RPMI7951 (cell line): ENCODE measurements at places on chromosomes 12 and 14.
A peak's percentile ranks its signal among the peaks of the same experiment; 100 is the strongest.

DNA sequence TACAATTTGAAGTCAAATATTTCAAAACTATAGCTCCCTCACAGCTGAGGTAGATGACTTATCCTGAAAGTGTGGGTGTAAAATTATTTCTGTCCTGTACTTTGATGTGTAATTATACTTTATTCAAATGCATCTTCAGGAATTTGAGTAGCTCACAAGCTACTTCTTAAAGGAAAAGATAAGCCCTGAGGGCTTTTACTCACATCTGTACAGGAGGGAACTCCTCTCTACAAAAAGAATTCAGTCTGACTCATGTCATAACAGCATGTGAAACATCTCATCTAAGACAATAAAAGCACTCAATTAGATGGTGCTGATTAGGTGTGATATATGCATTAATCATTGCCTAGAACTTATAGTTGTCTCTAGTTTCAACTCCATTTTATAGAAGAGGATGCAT is 452.0 kb downstream of the PRKD1 start:
- peak; percentile 34 for DNase-seq

- peak; percentile 54 for DNase-seq
Measured at GRCh38 chr12:110179291-110179690, 55.1 kb downstream of the IFT81 start.

DNA sequence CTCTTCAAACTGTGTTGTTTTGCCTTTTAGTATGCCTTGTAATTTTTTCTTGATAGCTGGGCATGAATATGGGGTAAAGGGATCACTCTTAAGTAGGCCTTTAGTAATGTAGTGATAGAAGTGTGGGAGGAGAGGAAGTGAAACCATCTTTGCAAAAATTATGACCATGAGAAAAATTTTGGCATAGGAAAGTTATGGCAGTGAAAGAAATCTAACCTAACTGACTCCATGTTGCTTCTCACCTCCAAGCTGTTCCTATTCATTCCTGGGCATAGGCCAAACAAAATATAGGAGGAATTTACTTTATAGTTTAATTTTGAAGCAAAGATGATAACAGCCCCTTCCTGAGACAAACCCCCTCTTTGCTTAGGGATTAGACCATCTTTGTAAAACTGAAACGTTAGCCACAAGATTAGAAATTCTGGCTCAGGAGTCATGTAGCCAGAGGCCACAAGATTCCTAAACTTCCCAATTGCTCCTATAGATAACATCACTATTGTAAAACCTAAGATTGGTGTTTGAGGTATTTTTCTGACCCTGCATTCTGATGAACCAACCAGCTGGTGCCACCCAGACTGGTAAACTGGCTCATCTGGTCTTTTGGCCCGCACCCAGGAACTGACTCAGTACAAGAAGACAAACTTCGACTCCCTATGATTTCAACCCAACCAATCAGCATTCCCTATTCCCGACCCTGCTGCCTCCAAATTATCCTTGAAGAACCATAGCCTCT is 45.8 kb downstream of the CRADD start:
- peak; percentile 95 for DNase-seq

DNA sequence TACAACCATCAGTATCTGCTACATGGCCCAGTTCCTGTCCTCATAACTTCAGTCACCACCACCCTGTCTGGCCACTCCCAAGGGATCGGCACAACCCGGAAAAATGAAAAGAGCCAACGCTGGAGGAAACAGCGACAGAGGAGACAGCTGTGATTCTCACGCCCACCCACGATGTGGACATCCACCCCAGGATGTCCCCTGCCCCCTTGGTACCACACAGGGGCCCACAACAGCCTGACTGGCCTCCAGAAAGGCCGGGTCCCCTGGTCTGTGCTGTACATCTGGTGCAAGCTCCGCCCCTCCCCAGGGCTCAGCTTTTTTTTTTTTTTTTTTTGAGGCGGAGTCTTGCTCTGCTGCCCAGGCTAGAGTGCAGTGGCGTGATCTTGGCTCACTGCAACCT is 12.5 kb downstream of the RPS6KL1 start:
- no peak for DNase-seq

- no peak for DNase-seq
Measured at GRCh38 chr12:115371711-115372110, 687.7 kb upstream of the TBX3 start.
